NCI-H2081 treated with DMSO at 0.1 percent for 48 hours (cell line): ENCODE measurements at places on chromosomes 16 and 17.

DNA sequence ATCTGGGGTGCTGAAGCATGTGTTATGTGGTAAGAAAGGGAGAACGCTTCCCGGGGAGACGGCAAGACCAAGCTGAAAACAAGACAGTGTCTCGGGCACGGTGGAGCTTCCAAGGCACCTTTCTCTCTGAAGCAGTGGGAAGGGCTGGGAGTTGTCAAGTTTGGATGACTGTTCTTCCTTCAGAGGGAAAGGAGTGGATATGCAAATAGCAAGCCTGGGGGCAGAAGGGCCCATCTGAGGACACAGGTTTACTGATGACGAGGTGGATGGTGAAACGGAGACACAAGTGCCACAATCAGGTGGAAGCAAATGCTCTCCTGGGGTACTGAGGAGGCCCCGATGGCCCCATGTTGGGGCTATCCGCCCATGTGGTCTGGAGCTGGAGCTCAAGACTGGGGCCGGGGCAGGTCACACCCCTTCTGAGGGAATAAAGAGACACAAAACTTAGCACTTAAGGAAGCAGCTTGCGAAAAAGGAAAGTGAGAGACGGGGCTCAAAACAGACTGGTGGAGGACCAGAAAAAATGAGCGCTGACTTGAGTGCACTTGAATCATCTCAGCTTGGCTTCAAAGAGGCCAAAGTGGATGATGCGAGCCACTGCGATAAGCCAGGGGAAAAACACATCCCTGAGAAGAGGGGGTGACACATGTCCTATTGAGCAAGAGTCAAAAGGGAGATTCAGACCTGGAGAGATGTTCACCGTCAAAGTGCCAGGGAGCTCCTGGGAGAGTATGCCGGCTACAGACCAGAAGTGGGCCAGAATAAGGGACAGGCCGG lies 34.8 kb upstream of the MTSS2 start:
- DNase-seq = no peak

- DNase-seq = no peak
Observed at GRCh38 chr17:4189280-4189679, 46.3 kb downstream of the CYB5D2 start.

- DNase-seq = no peak
Observed at GRCh38 chr17:2202302-2202995, 101.1 kb downstream of the SMG6 start.

GRCh38 chr17:17924131-17924856 lies 47.9 kb downstream of the TOM1L2 start:
- DNase-seq = no peak

DNA sequence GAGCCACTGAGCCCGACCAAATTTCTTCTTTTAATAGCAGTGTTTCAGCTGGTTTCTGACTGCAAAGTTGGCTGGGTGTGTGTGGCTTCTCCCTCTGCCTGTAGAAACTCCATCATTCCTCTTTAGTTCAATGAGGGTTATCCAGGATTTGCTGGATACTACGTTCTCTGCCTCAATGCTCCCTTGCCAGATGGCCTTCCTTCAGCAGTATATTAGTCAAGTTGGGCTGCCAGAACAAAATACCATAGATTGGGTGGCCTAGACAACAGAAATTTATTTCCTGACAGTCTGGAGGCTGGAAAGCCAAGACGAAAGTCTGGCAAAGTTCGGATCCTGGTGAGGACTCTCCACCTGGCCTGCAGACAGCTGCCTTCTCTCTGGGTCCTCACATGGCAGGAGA lies 103.7 kb downstream of the NOG start:
- DNase-seq = no peak

DNA sequence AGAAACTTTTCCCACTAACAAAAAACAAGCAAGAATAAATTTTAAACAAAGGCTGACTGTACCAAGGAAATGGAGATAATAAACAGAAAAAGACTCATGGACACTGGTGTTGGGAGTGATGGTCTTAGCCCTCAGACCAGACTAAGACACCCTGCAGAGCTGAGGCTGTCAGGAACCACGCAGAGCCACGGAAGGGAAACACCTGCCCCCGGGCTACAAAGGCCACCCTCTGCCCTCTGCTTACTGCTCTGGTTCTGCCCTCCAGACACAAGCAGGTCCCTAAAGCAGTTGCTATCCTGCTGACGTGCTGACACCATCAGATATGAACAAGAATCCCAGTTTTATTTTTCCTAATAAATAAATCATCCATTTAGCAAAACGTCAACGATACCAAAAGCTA lies 80.0 kb downstream of the ANKRD11 start:
- no peak for DNase-seq

DNA sequence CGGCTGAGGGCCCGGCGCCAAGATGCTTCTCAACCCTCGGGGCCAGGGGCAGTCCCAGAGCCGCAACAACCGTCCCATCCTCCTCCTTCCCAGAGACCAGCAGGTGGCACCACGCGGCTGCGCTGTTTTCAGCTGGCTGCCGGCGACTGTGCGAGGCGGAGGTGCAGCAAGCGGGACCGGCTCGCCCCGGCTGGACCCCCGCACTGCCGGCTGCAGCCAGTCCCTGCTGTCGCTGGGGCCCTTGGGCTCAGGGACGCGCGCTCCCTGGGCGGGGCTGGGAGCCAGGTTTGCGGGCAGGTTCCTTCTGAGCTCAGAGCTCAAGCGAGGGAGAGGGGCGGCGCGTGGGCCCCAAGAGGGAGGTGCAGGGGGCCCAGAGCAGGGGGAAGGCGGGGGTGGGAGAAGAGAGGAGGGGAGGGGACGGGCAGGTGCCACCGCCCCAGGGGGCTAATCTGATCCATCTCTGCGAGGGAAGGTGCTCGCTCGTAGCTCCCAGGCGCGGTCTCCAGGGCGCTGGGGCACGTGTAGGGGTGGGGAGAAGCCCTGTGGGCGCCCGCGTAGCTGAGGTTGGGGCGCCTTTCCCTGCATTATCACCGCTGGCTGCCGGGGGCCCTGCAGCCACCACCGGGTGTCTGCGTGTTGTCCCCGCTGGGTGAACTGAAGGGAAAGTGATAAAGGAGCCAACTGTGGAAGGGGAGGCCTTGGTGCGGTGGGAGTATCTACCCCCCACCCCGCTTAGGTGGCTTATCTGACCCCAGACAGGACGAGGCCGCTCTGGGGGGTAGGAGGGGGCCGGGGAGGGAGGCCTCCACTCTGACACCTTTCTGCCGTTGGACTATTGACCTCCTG lies 24.2 kb downstream of the STAT5A start:
- peak; percentile 73 for DNase-seq

DNA sequence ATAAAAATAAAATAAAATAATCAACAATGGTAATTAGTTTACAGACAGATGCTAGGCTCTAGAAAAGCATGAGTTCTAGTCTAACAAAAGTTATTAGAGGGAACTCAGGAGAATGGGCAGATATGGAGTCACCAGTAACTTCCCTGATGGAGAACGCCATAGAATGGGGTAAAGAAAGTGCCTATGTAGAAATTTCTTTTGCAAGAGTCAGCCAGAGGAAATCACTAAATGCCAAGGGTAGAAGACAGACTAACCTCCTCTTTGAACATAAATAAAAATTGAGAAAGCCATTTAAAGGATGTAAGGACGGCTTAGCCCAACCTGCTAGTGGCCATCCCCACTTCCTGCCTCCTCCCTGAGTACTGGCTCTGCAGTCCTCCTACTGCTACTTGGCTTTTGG lies 141.6 kb downstream of the VPS53 start:
- DNase-seq = no peak

- no peak for DNase-seq
Observed at GRCh38 chr16:68289621-68290329, 21.0 kb downstream of the SLC7A6OS start.

- no peak for DNase-seq
Observed at GRCh38 chr16:56199164-56199563, 7.9 kb downstream of the GNAO1 start.

DNA sequence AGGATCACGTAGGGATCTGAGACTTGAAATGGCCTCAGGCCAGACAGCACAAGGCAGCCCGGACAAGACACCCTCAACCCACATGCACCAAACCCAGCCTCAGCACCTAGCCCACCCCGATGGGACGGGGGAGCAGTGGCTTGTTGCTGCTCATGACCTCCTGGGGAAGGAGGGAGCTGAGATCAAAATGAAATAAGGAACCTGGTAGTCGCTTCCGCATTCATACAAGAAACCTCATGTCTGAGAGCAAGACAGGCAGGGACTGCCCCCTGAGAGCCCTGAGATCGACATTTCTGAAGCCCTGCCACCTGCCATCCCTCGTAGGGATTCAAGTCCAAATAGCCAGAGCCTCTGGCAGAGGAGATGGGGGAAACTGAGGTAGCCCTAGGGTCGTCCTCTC lies 5.7 kb upstream of the CEP131 start:
- no peak for DNase-seq

DNA sequence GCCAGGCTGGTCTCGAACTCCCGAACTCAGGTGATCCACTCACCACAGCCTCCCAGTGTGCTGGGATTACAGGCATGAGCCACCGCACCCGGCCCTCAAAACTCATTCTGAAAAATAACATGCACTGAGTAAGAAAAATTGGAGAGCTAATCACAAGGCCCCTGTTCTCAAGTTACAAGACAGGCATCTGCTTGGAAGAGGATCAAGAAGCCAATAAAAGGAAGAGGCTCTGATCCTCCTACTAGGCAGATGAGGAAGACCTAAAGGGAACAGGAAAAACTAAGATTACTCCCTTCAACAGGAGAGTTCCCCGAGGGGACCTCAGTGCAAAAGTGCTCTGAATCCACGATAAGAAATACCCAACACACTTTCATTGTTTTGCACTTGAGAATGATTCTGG lies 18.4 kb downstream of the BLMH start:
- no peak for DNase-seq

- DNase-seq = no peak
Observed at GRCh38 chr17:40105861-40106759, 5.7 kb upstream of the NR1D1 start.

DNA sequence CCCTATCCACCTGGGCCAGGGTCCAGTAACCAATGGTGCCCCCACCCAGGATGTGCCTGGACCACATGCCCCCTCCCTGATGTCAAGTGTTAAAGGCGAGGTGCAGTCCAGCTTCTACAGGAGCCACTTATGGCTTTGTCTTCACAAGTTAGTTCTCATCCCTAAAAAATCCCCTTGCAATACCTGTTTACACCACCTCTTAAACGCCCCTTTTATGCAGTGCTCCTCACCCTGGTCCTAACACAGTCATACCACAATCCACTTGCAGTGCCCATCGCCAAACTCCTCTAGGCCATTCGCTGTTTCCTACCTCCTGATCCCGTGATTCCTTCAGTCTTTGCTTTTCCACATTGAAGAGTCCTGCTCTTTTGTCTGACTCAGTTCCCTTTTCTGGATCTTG lies 7.1 kb downstream of the GLYR1 start:
- no peak for DNase-seq

DNA sequence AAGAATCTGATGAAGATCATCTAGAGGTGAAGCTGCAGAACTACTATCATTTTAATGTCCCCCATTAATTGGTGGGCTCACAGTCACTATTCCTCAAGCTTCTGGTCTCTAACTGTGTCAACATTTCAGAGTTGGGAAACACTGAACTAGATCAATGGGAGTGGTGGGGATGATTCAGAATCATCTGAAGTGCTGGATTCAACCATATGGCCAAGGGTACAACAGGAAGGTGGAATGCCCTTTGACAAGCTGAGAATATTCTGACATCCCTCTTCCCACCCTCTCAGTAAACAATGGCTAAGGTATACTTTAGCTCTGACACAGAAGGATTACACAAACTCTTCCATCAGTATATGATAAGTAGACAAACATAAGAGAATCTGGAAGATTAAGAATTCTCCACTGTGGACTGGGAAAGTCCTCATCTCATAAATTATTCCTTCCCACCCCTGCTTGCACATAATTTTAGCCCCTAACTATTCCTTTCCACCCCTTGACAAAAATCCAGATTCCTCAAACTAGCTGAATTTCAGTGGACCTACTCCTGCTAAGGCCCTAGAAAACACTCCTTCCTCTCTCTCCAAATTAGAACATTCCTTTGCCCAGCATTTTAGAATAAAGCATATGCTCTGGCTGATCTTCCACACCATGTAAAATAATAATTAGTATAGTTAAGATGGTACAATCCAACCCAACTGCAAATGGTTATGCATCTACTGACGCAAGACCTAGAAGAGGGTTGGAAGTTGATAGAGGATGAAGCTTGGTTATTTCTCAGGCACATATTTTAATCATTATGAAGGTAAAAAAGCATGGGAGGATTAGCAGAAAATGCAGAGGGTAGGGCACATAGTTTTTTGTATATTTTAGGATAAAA lies 16.3 kb upstream of the RFFL start:
- DNase-seq = no peak

GRCh38 chr17:42276359-42276608 lies at the start of gene STAT5B:
Gene STAT5B, minus strand, starts transcription at chr17:42276391. Its CDS starts 44,264 bp downstream, at chr17:42232127.
- DNase-seq = no peak

- DNase-seq = no peak
Observed at GRCh38 chr16:53947642-53948041, 243.7 kb downstream of the FTO start.

- DNase-seq = no peak
Observed at GRCh38 chr17:39838057-39838456, 26.1 kb downstream of the IKZF3 start.

DNA sequence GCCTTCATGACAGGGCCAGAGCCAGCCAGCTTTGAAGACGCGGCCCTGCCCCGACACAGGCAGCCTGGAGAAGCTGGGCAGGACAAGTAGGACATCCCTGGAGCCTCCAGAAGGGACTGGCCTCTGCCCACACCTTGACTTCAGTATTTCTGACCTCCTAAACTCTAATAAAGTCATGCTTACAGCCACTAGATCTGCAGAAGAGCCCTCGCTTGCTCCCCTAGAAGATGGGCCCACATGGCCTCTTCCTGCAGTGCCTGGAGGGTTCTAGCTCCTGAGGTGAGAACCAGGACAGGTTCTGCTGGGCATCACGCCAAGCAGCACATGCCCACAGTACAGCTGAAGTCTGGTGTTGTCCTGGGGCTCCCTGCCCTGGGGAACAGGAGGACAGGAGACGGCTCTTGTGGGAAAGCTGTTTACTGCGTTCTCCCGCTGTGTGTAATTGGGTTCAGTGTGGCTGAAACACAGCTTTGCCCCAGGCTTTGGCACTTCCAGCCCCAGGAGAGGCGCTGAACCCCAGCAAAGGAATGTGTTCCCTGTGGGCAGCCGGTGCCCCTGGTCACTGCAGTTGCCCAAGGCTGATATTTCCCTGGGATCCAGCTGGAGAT lies 2.6 kb downstream of the APRT start:
- no peak for DNase-seq

GRCh38 chr17:33447090-33447489 lies 154.0 kb upstream of the ASIC2 start:
- no peak for DNase-seq

DNA sequence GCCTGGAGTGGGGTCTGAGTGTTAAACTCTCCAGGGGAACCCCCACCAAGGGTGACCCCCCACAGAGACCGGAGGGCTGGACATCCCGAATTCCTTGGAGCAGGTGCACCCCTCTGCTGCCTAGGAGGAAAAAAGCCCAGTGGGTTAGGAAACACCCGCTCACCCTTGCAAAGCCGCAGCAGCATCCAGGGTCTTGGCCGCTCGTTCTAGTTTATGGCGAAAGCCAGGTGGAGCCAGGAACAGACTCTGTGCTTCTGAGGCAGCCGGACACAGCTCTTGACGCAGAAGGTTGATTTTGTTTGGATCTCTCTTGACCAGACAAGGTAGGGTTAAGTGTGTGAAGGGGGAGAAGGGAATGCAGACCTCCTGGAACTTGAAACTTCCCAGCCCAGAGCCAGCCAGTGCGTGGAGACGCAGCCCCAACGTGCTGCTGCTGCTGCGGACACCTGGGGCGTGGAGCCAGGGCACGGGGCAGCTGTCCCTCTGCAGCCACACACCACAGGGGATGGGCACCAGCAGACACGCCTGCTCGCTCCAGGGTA lies 154.5 kb downstream of the LAT start:
- no peak for DNase-seq
